ENCODE measurements at places on chromosomes 1 and 21.

DNA sequence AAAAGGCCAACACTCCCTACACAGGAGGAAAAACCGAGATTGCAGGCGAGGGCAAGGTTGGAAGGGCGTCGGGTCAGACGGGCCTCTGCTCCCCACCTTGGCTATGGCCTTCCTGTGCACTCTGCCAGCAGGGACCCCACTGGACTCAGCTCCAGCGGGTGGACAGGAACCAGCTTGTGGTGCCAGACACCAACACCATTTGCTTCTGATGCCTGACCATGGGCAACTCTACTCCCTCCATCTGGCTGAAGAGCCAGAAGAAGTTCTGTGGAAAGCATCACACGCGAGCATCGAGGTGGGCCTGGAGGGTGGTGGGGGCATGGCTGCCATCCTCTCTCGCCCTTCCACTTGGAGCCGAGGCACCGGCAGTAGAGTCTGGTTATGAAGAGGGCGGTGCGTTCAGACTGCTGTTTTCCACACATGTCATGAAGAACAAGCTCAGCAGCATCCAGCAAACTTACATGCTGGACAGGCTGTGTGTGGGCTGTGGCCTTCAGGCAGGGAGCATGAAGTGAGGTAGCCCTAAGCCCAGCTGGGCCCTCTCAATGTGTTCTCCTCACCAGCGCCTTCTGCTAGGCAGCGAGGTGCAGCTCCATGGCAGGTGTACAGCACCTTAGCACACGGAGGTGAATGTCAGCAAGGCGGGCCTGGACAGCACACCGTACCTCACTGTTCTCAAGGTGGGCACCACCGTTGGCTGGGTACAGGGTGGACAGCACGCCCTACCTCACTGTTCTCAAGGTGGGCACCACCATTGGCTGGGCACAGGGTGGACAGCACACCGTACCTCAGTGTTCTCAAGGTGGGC, 15.6 kb upstream of the ZNF669 start:
- DNase-seq: no peak

DNA sequence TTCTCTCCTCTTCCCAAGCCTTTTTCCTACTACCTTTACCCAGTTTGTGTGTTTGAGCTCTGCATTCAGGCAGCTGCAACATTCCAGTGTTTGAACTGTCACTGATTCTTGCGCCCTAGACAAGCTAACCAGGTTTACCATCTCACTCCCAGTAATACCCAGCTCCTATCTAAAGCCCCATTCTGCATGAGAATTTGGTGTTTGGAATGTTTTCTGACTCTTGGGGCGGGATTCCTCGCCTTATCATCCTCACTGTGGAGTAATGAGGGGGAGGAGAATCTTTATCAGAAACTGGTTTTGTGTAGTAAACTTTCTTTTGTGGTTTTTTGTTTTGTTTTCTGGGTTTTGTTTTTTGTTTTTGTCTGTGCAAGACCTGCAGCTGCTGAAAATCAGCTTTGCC, 36.5 kb downstream of the NCF2 start:
- no peak for DNase-seq

- no peak for DNase-seq
Measured at GRCh38 chr1:186775881-186776560, 52.7 kb upstream of the PLA2G4A start.

DNA sequence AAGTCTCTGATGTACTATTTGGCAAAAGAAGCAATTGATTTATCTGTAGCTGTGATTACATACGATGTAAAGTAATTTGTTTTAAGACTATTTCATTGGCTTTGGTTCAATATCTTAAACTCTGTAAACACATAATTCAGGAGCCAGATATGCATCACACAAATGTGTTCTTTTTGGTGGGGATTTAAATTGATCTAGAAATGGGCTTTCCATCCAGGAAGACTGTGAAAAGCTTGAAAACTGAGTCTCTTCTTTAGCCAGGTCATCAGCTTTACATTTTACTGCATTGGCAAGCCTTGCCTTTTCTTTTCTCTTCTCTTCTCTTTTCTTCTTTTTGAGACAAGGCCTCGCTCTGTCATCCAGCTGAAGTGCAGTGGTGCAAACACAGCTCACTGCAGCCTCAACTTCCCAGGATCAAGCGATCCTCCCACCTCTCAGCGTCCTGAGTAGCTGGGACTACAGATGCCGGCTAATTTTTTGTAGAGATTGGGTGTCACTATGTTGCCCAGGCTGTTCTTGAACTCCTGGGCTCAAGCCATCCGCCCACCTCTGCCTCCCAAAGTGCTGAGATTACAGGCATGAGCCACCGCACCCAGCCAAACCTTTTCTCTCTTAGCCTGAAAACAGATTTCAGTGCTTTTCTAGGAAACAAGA, 1.4 kb downstream of the RCAN3 start:
- DNase-seq: no peak

DNA sequence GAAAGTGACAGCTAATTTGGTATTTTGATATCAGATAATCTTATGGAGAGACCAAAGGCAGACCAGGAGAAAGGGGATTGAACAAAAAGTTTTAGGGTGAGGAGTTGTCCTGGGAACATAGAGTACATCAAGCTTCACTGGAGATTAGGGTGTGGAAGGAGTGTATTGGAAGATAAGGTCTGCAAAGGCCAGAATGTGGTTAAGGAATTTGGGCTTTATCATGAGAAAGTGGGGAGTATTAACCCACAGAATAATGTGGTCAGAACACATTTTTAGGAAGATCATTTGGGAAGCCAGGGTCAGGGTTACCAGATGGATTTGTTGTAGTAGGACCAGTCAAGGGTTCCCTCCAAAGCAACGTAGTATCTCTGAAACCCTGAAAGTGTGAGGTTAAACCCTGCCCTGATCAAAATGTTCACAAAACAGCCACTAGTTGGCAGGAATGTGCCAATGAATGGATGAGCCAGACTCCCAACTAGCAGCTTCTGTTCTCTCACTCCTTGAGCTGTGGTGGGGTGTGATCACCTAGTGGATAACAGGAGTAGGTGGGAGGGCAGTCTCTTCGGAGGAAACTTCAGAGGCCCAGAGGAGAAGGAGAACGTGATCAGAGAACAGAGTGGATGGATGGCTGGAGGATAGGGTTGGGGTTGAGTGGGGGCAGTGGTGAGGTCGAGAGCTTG, 35.8 kb downstream of the SLC2A1 start:
- DNase-seq: no peak

DNA sequence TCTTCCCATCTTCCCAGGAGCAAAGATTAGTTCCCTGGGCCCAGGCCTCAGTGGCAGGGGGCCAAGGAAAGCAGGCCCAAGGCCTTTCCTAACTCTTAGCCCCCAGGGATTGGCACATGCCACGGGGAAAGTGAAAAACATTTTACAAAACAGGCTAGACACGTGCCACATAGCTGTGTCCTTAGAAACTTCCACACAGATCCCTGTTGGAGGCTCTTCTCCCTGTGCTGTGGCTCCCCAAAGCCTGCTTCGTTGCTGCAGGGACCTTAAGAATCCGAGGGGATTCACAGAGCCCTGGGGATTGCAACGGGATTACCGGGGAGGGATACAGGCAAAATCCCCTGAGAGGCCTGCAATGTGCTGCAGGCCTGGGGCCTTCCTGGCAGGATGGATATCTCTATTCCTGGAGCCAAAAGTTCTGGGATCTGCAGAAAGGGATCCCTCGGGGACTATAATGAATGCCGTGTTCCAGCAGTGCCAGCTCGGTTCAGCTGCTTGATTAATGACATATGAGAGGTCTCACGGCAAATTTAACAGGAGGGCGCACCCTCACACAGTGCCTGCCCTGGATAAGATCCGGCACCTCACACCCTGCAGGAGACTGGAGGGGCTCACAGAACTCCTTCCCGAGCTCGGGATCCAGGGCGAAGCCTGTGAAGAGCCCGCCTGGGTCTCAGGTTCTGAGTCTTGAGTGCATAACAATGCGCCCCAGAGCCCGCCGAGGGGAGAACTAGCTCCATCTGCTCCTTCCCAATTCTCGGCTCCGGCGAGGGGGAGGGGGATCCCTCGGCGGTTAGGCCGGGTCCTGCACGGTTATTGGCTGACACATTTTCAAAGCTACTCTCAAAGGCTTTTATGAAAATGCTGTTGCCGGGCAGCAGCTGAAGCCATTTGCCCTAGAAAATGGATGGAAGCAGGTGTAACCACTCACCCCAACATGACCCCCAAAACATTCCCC, 15.3 kb upstream of the RGS8 start:
- no peak for DNase-seq

DNA sequence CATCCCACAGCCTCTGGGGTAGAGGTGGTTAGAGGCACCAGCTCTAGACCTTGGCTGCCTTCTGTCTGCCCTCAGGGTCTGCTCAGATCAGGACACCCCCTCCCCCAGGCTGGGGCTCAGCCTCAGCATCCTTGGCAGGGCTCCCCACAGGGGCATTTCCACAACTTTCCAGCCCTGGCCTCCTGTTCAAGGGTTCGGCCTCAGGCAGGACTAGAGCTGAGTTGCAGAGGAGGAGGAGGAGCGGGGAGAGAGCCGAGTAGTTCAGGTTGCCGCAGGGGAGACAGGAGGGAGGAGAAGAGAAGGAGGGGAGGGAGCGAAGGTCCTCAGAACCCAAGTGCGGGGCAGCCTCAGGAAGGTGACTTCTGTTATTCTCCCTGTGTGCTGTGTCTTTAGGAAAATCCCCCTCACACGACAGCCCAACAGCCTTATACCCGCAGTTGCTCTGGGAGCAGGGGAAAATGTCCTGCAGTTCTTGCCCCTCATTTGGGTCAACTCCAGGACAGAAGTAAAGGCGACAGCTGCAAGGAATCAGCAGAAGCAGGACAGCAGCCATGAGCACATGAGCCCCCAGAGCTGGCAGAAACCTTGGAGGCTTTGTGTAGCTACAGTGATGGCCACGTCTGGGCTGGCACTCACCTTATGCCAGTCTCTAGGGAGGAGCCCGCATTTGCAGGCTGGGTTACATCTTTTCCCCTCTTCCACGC, 46.5 kb upstream of the TENT5B start:
- DNase-seq: no peak

DNA sequence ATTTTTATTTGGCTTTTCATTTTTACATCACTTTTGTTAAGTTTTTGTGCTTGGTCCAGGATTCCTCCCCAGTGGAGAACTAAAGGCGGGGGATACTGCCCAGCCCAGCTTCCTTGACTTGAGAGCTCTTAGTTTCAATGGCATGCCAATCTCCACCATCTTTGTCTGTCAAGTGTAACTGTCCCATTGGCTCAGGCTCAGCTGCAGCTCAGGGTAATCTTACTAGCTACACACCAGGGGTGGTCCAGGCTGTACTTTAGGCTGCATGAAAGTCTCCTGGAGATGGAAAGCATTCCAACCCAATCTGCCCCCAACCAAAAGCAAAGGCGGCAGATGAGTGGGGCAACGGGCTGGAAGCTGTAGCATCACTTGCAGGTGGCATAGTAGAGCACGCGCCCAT, 31.4 kb downstream of the CAMK1G start:
- DNase-seq: no peak

GRCh38 chr21:46285206-46285661, at the start of gene MCM3AP:
Gene MCM3AP (minus strand): TSS chr21:46285611. CDS start chr21:46285286, 325 bp downstream.
- DNase-seq: no peak
